Stimulated activated CD8-positive, alpha-beta memory T cell treated with anti-CD3 and anti-CD28 coated beads, Interleukin-7, amount 100 ng/mL, for 1 hour (primary cell): ENCODE measurements at places on chromosomes 3 and 15.

DNA sequence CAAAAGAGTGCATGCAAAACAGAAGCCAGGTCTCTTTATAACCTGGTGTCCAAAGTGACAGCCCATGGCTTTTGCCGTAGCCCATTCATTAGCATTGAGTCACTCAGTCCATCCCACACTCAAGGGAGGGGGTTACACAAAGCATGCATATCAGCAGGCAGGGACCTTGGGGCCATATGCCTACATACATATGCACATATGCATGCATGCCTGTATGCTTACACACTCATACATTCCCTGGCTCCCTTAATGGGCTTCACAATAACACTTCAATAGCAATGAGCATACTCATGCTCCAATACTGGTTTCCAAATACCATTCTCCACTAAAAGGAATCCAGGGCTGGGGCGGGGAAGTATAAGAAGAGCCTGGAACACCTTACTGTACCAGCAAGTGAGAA is 22.0 kb downstream of the TRPM1 start:
- no peak for DNase-seq

DNA sequence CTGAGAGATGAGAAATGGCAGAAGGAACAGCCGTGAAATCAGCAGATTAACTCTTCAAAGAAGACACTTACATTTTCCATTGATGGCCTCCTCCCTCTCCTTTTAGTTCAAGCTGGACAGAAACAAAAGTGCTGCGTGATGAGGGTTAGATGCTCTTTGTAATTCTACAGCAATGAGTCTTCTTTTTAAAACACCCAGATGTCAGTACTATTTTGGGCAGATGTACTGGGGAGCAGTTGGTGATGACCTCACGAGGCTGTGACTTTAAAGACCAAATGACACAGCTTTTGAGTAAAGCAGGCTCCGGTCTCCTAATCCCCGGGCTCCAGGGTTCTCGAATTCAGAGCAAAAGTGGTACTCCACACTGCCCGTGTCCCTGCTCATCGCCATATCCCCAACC is 198.2 kb downstream of the SLCO3A1 start:
- no peak for DNase-seq

DNA sequence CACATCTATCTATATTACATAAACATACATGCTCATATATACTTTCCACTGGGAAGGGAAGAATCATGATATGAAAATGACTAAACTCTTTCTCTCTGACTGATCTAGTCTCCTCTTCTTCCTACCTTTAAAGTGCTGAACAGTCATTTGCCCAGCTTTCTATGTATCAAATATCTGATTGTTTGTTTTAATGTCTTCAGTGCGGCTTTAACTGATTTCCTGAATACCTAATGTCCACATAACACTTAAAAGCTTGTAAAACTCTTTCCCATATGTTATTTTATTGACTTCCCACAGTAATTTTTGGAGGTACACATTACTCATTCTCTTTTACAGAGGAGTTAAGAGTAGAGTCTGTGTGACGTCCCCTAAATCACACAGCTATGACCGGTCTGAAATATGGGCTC is 28.2 kb downstream of the CPOX start:
- no peak for DNase-seq

DNA sequence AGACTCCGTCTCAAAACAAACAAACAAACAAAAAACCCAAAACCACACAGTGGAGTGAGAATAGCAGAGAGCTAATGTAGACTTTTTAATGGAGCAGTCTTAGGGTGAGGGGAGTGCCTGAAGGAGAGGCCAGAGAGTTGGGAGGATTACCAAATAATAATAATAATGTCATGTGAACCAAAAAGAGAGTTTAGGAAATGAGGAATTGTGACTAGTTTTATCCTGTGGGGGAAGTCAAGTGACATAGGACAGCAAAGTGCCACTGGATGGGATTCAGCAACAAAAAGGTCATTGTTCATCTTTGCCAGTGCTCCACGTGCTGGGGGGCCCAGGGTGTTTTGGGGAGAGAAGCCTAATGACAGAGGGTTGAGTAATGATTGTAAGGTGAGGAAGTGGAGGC is 12.9 kb downstream of the GPR87 start:
- no peak for DNase-seq

DNA sequence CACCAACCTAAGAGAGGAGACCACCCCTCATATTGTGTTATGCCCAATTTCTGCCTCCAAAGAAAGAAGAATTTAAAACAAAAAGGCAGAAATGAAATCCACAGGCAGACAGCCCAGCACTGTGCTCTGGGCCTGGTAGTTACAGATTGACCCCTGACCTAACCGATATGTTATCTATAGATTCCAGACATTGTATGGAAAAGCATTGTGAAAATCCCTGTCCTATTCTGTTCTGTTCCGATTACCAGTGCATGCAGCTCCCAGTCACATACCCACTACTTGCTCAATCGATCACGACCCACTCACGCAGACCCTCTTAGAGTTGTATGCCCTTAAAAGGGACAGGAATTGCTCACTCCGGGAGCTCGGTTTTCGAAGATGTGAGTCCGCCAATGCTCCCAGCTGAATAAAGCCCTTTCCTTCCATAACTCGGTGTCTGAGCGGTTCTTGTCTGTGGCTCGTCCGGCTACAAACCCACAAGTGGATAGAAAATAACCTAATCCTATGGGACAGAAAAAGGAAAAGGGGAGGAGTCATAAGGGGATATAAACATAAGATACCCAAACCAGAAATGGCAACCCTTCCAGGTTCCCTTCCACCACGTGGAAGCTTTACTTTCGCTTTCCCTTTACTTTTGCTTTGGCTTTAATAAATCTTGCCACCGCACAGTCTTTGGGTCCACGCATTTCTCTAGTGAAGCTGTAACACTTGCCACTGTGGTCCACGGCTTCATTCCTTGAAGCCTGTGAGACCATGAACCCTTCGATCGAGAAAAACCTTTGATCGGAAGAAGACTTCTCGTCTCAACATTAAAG is 1.7 kb upstream of the CFAP91 start:
- no peak for DNase-seq

DNA sequence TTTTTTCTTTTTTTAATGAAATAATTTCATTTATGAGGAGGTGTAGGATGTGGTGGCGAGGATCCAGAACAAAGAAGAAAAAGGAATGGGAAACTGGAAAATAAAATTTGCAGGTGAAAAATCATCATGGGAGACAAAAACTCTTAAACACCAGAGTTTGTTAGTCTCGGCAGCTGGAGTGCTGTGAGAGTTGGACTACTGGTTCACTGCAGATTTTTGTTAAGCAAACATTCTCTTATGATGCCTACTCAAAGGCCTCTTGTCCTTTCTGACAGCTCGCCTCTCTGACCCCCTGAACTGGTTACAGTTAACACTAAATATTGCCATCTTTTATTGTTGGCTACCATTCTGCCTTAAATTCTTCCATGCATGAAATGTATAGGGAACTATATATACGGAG is 152.4 kb upstream of the DPH6 start:
- no peak for DNase-seq

- DNase-seq = no peak
Measured at GRCh38 chr15:76056931-76057330, 2.9 kb upstream of the TMEM266 start.

DNA sequence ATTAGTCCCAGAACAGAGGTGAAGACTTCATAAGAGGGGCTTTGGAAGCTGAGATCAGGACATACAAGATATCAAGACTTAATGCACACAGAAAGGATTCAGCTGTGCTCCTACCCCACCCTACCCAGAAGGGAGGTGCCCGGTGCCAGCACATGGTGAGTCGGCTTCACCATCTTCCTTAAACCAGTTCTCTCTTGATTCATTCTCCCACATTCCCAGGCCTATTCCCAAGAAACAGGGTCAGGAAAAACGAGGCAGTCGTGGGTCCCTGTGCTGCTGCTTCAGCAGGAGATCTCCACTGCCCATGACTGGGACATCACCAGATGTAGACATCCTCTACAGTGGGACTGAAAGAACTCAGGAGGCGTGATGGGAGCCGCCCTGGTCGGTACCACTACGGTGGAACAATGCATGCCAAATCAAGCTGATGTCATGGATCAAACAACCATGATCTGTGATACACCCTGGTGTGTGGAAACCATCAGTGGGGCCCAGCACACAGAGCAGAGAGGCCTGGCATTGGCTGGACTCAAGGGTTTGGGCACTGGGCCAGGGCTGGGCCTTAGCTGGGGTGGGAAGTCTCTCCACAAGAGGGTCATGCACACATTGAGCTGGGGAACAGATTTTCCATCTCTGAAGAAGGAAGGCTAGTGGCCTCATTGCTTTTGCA is 41.9 kb downstream of the CCDC12 start:
- DNase-seq = no peak

- DNase-seq = no peak
Measured at GRCh38 chr3:53169045-53169831, 8.2 kb downstream of the PRKCD start.

GRCh38 chr15:52362497-52362896 is 66.9 kb upstream of the MYO5C start:
- no peak for DNase-seq

DNA sequence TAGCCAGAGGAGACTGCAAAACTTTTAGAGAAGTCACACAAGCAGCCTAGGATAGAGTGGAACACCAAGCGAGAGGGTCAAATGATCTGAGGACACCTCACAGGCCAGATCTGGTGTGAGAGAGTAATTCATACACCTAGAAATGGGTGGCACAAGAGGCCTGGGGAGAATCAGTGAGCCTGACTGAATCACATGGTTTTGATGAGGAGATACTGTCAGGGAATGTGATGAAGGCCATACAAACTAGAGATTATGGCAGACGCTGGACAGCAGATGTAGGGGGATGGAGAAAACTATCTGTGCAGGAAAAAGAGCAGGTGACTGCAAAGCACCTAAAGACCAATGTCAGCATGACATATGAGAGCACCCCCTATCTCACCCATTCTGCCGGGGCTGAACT is 105.0 kb upstream of the TTC14 start:
- DNase-seq = no peak

- no peak for DNase-seq
Measured at GRCh38 chr3:72604328-72604727, 243.9 kb downstream of the SHQ1 start.

DNA sequence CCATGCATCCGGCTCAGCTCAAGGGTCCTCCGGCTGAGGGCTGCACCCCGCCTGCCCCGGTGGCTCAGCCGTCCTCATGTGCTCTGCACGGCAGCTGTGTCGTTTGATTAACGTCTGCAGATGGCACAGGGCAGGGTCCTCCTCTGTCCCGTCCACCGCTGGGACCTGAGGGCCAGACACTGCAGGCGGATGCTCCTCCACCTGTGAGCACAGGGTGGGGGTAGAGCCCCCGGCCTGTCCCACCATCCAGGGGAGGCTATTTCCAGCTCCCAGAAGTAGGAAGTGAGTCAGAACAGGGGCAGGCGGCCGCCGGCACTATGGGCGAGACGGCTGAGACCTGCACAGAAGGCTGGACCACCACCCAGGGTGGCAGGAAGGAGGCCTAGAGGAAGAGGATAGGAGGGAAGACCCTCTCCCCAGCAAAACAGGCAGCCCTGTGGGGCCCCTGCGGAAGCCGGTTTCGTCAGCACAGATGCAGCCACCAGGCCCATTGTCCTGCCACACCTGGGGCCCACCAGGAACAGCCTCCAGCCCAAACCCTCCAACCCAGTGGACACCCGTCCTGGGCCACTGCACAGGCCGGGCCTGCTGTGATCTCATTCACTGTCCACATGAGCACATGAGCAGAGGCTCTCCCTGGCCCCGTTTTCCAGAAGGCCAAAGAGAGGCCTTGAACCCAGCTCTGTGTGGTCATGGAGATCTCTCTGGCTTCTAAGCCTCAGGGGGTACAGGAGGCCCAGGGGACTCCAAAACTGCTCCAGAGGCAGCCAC is 12.6 kb upstream of the PLXND1 start:
- DNase-seq = no peak

DNA sequence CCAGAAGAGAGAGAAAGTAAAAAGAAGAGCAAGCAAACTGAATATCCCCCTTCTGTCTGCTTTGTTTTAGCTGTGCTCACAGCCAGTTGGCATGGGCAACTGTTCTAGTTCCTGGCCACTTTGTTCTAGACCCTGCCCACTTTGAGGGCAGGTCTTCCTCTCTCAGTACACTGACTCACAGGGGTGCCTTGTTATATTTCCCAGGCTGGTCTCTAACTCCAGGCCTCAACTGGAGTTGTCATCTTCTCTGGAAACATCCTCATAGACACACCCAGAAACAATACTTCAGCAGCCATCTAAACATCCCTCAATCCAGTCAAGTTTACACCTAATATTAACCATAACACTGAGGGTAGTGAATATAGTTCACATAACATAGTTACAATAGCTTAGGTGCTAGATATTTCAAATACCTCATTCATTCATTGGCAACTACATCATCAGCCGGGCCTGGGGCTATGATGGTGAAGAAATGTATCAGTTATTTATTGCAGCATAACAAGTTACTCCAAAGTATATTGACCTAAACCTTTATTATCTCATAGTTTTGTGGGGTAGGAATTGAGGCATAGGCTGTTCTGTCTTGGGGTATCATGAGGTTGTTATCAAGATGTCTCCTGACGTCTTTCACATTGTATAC is 106.0 kb downstream of the UBE2E2 start:
- DNase-seq = no peak
